Activated CD8-positive, alpha-beta memory T cell treated with anti-CD3 and anti-CD28 coated beads, Interleukin-2, amount 10 ng/mL, durations not matched to agents 7 days and 5 days (primary cell): ENCODE measurements at places on chromosomes 4 and X.
A peak's percentile ranks its signal among the peaks of the same experiment; 100 is the strongest.

- peaks cover 2% of the 10 kb centered on the region for H3K4me1 ChIP-seq
- no peak overlapping the region for H3K4me3 ChIP-seq
- H3K27ac ChIP-seq, result no peak overlapping the region
Observed at GRCh38 chrX:9114245-9114644, 80.3 kb upstream of the FAM9B start.

DNA sequence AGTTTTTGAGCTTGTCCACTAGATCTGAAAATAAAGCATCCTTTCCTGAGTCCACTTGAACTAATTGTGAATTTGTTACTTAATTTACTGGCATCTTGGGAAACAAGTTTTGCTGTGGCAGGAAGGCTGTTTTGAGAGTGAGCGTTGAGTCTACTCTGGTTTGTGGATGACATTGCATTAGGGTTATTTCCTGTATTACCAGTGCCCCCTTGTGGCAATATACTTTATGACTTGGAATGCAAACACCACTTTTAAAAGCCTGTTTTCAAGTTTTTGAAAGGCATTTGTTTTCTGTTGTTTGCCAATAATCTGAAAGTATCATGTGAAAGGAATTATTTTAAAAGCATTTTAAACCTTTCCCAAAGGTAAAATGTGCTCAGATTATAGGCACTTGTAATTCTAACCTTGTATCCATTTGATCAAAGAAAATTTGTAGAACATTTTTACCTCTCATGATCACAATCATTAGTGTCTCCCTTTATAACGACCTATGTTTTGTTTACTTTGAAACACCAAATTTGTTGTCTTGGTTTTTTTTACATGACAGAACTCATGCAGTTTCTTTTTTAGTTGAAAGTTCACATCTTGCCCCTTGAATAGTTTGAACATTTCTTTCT is 18.0 kb upstream of the CYP2U1 start:
- no peaks in the 10 kb centered on the region for H3K36me3 ChIP-seq
- H3K27ac ChIP-seq, result no peak overlapping the region
- no peak for DNase-seq
- H3K4me1 ChIP-seq, result peaks cover 2% of the 10 kb centered on the region
- H3K4me3 ChIP-seq, result no peak overlapping the region

DNA sequence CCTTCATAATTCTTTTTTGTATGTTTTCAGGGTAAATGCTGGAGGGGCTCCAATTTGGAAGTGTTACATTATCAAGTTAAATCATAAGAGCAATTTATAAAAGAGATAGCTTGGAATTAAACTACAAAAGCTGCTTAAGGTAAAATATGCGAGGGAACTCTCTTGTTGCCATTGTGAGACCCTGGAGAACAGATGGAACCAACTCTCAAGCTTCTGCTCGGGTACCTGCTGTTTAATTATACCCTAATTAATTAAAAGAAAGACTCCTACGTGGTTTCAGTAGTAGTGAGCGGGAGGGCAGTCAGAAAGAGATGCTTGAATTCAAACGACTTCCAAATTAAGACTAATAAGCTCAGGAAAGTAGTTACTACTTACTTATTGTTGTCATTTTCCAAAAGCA is 313.1 kb upstream of the TACR3 start:
- DNase-seq, result no peak
- no peaks in the 10 kb centered on the region for H3K36me3 ChIP-seq
- no peaks in the 10 kb centered on the region for H3K27me3 ChIP-seq
- no peak overlapping the region for H3K27ac ChIP-seq
- H3K4me1 ChIP-seq, result peaks cover 4% of the 10 kb centered on the region

- H3K4me3 ChIP-seq, result no peak overlapping the region
- no peaks in the 10 kb centered on the region for H3K4me1 ChIP-seq
- H3K27ac ChIP-seq, result no peak overlapping the region
- DNase-seq, result no peak
- H3K27me3 ChIP-seq, result no peaks in the 10 kb centered on the region
Observed at GRCh38 chrX:117301086-117301485, 815.5 kb downstream of the KLHL13 start.

GRCh38 chr4:38523054-38523453 is 140.9 kb upstream of the KLF3 start:
- no peak overlapping the region for H3K27ac ChIP-seq
- H3K4me1 ChIP-seq, result peaks cover 24% of the 10 kb centered on the region
- no peak for DNase-seq
- H3K4me3 ChIP-seq, result no peak overlapping the region
- H3K27me3 ChIP-seq, result peaks cover 73% of the 10 kb centered on the region
- H3K36me3 ChIP-seq, result peaks cover 8% of the 10 kb centered on the region

- no peak overlapping the region for H3K27ac ChIP-seq
- H3K4me1 ChIP-seq, result no peaks in the 10 kb centered on the region
- peaks cover 9% of the 10 kb centered on the region for H3K27me3 ChIP-seq
- no peak overlapping the region for H3K4me3 ChIP-seq
Observed at GRCh38 chr4:7206911-7207567, 14.7 kb downstream of the SORCS2 start.

DNA sequence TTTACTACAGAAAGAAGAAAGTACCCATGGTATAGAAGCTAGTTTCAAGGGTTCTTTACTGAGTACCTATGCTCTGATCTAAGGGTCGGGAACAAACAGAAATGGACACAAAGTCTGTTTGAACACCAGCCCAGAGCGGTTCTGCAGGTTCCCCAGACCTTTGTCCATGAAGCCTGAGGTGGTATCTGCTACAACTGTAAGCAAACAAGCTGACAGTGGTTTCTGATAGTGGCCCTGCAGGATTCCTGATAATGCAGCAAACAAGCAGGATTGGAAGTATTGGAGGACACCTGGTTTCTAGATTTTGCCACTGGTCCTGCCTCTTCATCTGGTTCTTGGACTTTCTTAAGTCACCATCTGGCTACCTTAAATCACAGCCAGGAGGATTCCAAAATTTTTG is 23.7 kb downstream of the SMPX start:
- H3K4me1 ChIP-seq, result no peaks in the 10 kb centered on the region
- H3K27me3 ChIP-seq, result peaks cover 27% of the 10 kb centered on the region
- no peaks in the 10 kb centered on the region for H3K36me3 ChIP-seq
- H3K4me3 ChIP-seq, result no peak overlapping the region

DNA sequence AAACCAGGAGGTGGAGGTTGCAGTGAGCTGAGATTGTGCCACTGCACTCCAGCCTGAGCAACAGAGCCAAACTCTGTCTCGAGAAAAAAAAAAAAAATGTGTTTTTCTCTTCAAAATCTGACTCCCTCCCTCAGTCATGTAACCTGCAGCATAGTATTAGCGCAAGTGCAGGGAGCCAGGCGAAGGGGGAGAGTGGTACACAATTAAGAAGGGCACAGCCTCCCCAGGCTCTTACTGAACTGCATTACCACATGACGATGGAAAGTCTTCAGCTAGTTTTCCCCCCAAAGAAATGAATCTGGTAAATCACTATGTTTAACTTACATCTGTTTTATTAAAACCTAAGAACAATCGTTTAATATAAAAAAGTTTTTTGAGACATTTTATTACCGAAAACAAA is 32.4 kb downstream of the PALLD start:
- no peak for DNase-seq
- H3K4me3 ChIP-seq, result no peak overlapping the region
- H3K4me1 ChIP-seq, result no peaks in the 10 kb centered on the region
- H3K27me3 ChIP-seq, result peaks cover 18% of the 10 kb centered on the region
- H3K36me3 ChIP-seq, result no peaks in the 10 kb centered on the region

DNA sequence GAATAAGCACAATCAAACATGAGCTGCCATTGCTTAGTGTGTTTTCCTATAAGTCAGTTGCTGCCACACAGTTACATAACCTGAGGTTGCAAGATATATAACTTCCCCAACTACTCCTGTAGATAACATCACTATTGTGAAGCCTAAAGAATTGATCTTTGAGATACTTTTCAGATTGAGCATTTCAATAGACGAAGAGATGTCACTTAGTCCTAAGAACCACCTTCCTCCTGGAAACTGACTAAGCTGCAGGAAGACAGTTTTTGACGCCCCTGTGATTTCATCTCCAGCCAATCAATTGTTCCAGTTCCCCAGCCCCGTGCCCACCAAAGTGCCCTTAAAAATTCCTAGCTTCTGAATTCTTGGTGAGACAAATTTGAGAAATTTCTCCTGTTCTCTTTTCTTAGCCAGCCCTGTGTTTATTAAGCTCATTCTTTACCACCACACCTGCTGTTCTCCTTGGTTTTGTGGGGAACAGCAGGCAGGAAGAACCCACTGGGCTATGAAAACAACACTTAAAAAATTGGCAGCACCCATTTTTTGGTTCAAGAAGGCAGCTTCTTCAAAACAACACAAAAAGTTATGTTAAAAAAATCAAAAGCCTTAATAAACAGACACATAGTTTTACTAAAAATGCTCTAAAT is 317.1 kb upstream of the PABPC4L start:
- no peak for DNase-seq
- H3K27ac ChIP-seq, result no peak overlapping the region
- H3K4me1 ChIP-seq, result no peaks in the 10 kb centered on the region
- H3K4me3 ChIP-seq, result no peak overlapping the region

DNA sequence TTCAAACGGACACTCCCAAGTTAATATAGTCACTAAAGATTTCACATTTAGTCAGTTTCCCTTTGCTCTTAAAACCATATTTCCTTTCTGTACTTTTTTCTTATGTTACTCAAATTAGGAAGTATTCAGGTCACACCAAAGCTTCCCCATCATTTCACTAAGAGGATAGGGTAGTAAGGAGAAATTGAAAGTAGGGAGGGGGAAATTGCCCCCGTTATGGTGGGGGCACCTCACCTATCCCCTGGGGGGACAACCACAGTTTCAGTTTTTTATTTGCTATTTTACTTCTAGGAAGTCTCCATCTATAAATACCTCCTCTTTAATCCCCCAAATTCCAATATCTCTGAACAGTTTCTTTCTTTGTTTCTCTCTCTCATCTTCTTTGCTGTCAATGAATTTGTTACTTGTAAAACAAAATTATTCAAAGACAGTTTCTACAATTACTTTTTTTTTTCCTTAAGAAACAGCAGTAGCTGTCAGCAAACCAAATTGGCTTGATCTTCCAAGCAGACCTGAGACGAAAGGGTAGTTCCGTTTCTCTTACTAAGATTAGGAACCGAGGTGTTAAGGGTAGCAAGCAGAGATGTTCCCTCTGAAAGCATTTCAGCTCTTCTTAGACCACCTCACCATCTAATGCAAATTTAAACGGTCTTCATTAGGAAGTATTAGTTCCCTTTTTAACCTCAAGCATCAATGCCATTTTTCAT is 160.2 kb upstream of the KLF3 start:
- peaks cover 3% of the 10 kb centered on the region for H3K36me3 ChIP-seq
- peaks cover 75% of the 10 kb centered on the region for H3K27me3 ChIP-seq
- H3K4me3 ChIP-seq, result no peak overlapping the region
- peaks cover 14% of the 10 kb centered on the region for H3K4me1 ChIP-seq

- H3K4me1 ChIP-seq, result peaks cover 13% of the 10 kb centered on the region
- H3K4me3 ChIP-seq, result no peak overlapping the region
- DNase-seq, result no peak
- H3K36me3 ChIP-seq, result peaks cover 50% of the 10 kb centered on the region
- no peak overlapping the region for H3K27ac ChIP-seq
- no peaks in the 10 kb centered on the region for H3K27me3 ChIP-seq
Observed at GRCh38 chr4:26094911-26095310, 180.9 kb downstream of the SMIM20 start.

DNA sequence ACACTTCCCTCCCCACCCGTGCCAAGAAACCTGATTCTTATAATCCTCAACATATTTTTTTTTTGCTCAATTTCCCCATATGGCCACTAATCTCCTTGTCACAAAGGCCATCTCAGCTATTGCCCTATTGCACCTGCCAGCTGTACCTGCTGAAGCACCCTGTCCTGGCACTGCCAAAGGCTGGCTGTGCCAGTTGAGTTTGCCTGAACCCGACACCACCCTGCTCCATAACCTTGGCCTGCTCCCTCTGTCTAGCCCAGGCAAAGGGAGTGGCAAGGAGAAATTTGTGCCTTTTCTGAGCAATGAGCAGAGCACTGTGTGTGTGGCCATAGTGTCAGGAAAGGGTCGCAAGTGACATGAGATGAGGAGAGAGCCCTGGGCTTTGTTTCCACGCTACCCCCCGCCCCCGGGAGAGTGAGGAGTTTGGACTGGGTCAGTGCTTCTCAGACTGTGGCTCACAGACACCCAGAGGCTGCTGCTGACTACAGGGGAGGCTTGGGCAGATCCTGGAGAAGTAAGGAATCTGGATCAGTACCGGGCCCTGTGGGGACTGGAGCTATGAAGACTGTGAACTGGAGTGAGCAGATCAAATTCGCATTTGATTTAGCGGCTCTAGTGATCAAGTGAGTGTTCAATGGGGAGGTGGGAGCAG is 42.2 kb upstream of the HMGB3 start:
- no peaks in the 10 kb centered on the region for H3K27me3 ChIP-seq
- H3K4me1 ChIP-seq, result no peaks in the 10 kb centered on the region
- no peak for DNase-seq
- no peak overlapping the region for H3K4me3 ChIP-seq
- no peak overlapping the region for H3K27ac ChIP-seq
- no peaks in the 10 kb centered on the region for H3K36me3 ChIP-seq

DNA sequence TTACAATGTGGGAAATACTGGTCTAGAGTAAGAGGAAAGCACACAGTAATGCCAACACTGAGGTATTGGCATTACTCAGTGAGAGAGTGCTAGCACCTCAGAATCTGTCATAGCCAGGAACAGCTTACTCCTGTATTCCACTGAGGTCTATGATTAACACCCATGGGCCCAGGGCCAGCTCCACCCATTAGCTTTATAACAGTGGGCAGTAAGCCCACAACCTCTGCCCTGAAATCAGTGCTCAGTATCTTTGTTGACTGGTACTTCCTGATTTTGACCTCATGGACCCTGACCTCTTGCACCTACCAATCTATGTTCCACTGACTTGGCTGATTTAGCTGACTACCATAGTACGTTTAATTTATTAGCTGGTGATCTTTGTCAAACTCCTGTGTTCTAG is 56.1 kb downstream of the LANCL3 start:
- H3K36me3 ChIP-seq, result no peaks in the 10 kb centered on the region
- no peak overlapping the region for H3K4me3 ChIP-seq
- no peak for DNase-seq
- no peak overlapping the region for H3K27ac ChIP-seq

DNA sequence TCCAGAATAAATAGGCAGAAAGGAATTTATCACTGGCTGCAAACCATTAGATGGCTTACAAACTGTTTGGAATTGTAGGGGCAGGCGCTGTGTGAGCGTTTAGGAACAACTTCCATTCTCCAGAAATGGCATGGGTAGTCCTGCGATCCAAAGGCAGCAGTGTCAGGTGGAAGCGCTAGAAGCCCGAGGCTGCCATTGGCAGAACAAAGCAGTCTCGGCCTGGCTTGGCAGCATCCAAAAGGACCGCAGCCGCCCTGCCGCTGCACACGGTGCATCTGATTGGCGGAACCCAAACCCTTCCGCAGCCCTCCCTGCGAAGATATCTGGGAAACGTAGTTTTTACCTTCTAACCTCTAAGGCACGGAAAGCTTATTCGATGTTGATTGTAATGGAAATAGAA is 23.6 kb upstream of the YTHDC1 start:
- peaks cover 26% of the 10 kb centered on the region for H3K4me1 ChIP-seq
- DNase-seq, result peak; percentile 74
- peak overlapping the region; percentile 45 for H3K27ac ChIP-seq
- no peaks in the 10 kb centered on the region for H3K27me3 ChIP-seq
- H3K36me3 ChIP-seq, result no peaks in the 10 kb centered on the region

GRCh38 chrX:50813843-50814661 is at the start of gene SHROOM4:
Gene SHROOM4 (minus strand): TSS chrX:50814194. CDS start chrX:50814018, 176 bp downstream.
- no peak for DNase-seq
- H3K36me3 ChIP-seq, result no peaks in the 10 kb centered on the region
- H3K4me3 ChIP-seq, result no peak within 1 kb of the TSS
